NCI-H1930 (cell line): ENCODE measurements at places on chromosomes 11 and 22.

DNA sequence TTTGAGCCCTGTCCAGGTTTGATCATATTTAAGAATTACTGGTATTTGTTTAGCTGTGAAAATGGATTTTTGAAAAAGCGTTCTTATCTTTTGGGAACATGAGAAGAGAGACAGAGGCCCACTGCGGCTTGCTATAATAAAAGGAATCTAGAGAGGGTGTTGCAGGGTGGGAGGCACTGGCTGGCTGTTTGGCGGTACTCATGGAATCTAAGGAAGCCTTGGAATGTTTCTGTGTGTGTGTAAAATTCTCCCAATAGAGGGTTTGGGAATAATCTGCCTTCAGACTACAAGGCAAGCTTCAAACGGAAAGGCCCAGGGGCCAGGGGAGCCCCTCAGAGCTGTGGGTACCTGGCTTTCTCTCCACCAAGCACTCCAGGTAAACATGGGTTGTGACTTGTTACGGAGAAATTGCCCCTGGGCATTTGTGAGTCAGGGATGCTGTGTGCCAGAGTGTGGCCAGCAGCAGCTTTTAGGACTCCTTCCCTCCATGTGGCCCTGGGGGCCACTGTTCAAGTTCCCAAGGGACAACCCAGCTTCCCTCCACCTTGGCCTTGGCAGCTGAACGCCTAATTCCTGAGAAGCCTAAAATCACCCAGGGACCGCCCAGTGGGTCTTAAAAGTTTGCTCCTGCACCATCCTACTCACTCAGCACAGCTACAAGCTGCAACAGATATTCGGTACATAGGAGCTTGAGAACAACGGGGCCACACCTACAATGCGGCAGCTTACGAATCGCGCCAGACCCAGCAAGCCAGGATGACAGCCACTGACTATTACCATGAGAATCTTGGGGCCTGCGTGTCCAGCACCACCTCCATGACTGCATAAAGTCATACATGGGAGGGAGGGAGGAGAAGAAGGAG is 14.1 kb upstream of the SYT8 start:
- no peak for DNase-seq

DNA sequence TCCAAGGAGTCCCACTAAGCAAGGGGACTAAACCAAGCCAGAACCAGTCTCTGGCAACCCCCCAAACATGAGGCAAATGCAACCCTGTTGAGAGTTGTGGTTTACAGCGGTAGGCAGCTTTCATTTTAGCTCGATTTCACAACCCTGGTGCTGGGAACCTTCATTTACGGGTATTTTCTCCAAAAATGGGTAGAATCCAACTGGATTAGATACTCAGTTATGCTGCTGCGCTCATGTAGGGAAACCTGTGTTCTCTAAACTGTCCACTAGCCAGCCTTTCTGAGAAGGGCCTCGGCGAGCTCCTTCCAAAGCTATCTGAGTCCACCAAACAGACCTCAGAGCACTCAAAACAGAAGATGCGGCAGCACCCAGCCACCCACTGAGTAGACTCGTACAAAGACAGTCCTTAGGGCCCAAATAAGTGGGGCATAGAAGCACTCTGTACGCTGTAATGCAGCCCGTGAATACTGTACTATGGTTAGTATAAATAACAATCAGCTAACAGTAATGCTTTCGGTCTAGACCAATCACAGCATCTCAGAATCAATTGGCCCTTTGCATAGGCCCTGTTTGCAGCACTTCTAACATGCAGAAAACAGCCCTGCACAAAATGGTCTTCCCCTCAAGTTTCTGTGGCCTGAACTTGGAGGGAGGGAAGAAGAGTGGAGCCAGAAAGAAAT is 104.7 kb downstream of the ETS1 start:
- DNase-seq, result no peak

- no peak for DNase-seq
Measured at GRCh38 chr11:23413057-23413456, 552.8 kb upstream of the CCDC179 start.

DNA sequence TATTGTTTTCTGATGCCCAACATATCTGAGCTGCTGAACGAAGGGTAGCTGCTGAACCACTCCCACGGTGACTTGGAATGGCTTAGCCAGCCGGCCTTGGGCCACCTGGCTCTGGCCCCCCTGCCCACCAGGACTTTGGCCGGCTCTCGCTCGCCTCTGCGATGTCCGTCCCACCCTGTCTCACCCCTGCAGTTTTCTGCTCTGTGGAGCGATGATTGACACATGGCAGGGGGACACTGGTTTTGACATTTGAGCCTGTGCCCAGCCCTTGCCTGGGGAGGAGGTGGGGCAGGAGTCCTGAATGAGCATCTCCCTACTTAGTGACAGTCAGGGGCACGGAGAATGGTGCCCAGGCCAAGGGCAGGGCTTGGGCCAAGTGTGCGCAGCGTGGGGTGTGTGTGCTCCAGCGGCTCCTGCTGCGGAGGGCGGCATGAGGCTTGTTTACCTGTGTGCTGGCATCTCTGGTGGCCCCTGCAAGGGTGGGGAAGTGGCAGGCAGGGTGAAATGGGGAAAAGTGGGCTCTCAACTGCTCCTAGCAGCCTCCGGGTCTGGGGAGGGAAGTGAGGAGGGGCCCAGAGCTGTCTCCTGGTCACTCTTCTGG is 15.7 kb upstream of the CDKN1C start:
- DNase-seq, result no peak

DNA sequence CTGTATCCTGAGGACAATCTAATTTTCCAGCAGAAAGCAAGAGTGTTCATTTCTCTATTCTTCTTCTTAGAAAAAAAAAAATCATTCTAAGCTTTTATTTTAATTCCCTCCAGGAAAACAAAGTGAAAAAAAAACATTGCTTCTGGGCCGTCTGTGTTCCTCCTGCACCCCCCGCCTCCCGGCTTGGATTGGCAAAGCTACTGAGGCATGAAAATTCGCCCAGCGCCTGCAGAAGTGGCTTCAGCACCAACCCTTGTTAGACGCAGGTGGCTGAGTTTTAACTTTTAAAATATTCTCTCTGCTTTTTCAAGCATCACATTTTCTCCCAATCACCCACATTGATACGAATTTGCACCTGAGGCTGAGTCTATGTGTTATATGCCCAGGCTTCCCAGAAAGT is 401.6 kb downstream of the BRD1 start:
- no peak for DNase-seq

DNA sequence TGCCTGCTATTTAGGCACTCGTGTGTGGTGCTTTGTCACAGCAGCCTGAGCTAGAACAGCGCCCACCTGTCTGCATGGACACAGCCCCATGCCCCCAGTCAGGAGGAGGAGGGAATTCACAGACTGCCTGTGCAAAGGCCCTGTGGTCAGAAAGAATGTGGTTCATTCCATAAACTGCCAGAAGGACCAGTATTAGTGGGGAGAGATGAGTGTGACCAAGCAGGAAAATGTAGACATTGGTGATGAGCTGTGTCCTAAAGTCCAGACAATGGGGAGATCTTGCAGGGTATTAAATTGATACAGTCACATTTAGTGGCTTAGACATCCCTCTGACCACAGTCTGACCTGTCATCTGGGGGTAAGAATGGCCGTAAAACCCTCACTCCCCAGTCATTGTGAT is 83.7 kb upstream of the LINC01488 start:
- no peak for DNase-seq

DNA sequence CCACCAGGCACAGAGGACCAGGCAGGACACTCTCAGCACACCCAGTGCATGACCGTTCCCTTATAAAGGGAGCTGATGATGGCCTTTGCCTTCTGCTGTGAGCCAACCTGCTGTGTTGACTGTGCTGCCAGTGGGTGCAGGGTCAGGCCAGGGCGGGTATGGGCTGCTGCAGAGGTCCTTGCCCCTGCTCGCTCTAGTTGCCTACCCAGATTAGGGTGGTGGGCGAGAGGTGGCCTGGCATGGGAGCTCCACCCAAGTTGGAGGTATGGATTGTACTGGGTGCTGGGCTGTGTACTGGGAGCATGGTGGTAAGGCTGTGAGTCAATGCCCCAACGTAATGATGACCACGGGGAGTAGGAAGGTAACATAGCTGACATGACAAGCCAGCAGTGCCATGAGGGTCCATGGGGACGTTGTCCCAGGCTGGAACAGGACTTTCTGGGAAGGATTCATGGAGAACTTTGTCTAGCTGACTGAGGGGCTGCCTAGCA is 24.5 kb upstream of the CYP2D6 start:
- no peak for DNase-seq

DNA sequence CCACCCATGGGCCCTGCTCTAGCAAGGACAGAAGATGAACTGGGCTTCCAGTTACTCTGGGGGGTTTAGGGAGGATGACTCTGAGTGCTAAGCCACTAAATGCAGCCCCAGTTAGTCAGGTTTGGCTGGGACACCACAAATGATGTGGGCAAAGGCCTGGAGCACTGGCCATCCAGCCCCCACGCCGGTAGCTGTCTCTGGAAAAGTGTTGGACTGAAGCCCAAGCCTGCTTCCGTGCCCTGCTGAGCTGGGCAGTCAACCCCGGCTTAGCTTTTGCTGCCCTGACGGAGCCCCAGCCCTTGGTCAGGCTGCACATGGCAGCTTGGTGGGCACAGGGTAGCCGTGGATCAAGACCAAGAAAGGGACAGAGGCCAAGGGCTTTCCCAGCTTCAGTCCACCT is 5.7 kb upstream of the GSTP1 start:
- DNase-seq, result no peak

GRCh38 chr11:46290598-46291309 is 13.3 kb downstream of the CREB3L1 start:
- no peak for DNase-seq

GRCh38 chr11:11211186-11211585 is 141.9 kb downstream of the CSNK2A3 start:
- DNase-seq, result no peak

- no peak for DNase-seq
Measured at GRCh38 chr22:44550711-44551491, 52.9 kb upstream of the RTL6 start.

GRCh38 chr22:25357606-25358420 is 138.4 kb downstream of the CRYBB2 start:
- DNase-seq, result no peak

GRCh38 chr11:125451400-125452124 is 44.5 kb downstream of the FEZ1 start:
- DNase-seq, result peak; percentile 13

DNA sequence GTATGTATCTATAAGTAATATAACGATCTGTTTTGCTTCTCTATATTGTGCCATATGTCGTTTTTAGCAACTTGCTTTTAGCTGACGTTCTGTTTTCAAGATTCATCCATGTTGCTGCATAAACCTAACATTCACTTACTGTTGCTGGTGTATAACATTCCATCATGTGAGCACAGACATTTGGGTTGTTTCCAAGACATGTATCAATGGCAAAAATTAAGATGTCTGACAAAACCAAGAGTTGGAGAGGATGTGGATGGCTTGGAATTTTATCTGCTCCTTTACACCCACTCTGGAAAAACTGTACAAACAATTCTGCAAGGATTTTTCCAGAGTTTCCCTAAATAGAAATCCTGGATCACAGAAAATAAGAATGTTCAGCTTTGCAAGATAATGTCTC is 40.9 kb downstream of the DGCR2 start:
- no peak for DNase-seq

DNA sequence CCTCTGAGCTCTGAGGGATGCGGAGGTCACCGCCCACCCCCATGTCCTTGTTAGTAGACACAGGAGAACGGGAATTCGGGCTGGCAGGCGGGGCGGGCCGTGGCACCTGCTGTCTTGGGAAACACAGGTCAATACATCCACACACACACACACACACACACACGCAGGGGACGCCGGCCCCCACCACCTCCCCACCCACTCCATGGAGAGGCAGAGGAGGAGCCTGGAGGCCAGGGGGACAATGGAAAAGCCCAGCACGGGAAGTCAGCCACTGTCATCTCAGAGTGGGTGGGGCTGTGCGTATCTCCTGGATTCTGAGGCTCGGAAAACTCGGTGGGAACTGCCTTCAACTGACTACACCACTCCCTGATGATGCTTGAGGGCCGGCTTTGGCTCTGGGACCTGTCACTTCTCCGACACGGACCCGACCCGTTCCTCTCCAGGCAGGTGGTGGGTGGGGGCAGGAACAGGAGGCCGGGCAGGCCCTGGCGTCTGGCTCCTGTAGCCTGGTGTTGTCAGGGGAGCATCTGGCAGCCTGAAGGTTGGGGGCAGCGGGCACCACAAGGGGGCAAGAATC is 18.5 kb upstream of the TMEM184B start:
- no peak for DNase-seq

- no peak for DNase-seq
Measured at GRCh38 chr11:78400702-78401101, 16.9 kb downstream of the GAB2 start.

- no peak for DNase-seq
Measured at GRCh38 chr11:110833033-110833484, 120.8 kb upstream of the ARHGAP20 start.

- peak; percentile 15 for DNase-seq
Measured at GRCh38 chr11:30914143-30914762, 328.1 kb upstream of the MPPED2 start.

DNA sequence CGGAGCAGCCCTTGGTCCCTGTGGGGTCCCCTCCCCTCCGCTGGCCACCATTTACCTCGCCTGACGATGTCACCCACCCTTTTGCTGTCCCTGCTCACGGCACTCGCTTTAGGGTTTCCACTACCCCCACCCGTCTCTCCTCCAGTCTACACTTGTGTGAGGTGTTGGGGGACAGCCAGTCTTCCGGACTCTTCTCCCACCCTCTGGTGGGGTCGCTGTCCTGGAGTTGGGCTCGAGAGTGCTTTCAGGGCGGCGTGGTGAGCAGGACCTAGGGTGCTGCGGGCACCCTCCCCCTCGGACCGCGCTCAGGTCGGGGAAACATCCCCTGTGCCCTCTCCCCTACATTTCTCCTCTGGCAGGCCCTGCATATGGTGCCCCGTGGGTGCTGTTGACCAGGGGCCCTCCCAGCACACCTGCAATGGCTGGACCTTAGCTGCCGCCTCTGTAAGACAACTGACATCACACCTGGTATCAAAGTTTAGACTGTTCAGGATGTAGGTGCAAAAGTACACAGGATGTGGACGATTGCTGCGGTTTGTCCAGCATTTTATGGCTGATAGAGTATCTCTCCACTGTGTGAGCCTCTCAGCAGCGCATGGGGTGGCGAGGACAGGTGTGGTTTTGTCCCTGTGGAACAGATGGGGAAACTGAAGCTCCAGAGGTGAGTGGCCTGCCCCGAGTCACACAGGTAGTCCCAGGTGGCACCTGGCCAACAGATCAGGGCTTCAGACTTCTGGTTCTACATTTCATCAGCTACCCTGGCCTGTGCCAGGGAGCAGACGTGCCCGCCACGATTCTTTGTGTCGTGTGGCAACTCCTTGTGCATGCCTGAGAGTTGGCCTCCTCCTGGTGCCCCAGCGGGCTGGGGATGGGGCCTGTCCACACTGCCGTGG is 1.2 kb downstream of the GRK2 start:
- DNase-seq, result no peak
